ENCODE measurements at places on chromosomes 6 and 20. TPM values are rescaled to one million over a fixed set of nuclear protein-coding genes. Genes with fewer than 3 reads are reported as not detected.

- DNase-seq: peak; percentile 37
These were observed 38.0 kb upstream of the FAM50B start for GRCh38 chr6:3811191-3811590.

- DNase-seq: no peak
These were observed 267.7 kb downstream of the TAF4 start for GRCh38 chr20:61797971-61798411.

- DNase-seq: no peak
These were observed 220.5 kb upstream of the PMEPA1 start for GRCh38 chr20:57930351-57930750.

DNA sequence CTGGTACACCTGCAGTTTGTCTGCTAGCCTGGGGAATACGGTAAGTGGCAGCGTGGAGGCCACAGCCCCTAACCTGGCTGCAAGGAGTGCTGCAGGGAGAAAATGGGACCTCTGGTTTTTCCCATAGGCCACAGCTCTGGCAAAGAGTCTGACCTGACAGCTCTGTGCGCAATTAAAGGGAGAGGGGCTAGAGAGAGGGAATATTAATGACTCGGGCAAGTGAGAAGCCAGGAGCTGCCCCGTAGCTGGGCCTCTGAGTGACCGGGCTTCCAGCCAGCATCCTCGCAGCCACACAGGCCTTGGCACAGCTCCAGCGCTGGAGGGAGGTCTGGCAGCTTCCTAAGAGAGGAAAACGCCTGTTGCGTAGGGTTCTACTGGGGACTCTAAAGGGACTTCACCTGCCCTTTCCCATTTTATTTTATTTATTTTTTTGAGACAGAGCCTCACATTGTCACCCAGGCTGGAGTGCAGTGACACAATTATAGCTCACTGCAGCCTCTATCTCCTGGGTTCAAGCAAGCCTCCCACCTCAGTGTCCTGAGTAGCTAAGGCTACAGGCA, 18.2 kb upstream of the OCSTAMP start:
- peak; percentile 75 for DNase-seq

GRCh38 chr6:26097268-26097875, 10.1 kb downstream of the HFE start:
- DNase-seq: peak; percentile 81

- DNase-seq: peak; percentile 79
These were observed 22.3 kb upstream of the PXDC1 start for GRCh38 chr6:3773678-3774298.

DNA sequence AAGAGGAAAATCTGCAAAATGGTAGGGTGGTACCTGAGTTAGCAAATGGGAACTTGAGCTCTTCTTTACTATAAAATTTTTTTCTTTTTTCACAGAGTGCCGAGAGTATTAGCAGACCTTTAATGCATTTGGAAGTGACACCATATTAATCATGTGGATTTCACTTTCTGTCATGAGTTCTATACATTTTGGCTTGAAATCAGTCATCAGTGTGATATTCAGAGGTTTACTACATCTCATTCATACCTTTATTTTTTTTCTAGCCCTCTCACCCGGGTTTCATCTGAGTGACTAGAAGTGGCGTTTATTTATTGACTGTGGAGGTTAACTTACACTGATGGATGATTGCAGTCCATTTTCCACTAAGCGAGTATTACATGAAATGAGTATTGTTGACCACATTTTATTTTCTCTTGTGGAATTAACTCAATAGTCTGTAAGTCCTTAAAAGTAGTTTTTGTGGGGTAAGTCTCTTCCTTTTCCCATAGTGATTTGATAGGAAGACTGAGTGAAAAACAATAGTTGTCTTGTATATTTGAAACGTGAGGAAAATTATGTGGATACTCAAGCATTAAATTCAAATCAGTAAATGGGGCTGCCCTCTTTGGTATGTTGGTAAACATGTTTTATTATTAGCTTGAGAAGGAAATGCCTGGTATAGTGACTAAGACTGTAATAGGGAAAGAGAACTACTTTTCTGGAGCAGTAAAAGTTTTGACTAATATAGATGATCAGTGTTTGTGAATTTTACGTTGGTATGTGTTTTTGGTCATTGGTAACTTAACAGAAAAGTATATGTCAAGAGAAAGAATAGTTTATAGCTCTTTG, 55.5 kb downstream of the JARID2 start:
- no peak for DNase-seq

GRCh38 chr6:20474874-20475542, 59.2 kb upstream of the CDKAL1 start:
- no peak for DNase-seq

DNA sequence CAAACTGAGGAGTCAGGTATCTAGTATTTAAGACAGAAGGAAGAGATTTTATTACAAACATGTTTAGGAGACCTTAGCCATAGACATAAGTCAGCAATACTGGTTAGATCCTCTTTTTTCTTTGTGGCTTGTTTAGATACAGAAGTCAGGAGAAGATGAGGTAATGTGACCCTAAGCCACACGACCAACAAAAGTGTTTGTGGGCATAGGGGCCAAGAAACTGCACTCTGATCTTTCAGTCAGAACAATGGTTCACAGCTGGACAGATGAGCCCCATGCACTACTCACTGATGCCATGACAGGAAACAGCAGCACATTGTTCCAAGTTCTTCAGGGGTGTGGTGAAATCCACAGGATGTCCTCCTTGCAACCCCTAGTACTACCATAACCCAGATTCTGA, 238.5 kb upstream of the RAB32 start:
- peak; percentile 76 for DNase-seq

DNA sequence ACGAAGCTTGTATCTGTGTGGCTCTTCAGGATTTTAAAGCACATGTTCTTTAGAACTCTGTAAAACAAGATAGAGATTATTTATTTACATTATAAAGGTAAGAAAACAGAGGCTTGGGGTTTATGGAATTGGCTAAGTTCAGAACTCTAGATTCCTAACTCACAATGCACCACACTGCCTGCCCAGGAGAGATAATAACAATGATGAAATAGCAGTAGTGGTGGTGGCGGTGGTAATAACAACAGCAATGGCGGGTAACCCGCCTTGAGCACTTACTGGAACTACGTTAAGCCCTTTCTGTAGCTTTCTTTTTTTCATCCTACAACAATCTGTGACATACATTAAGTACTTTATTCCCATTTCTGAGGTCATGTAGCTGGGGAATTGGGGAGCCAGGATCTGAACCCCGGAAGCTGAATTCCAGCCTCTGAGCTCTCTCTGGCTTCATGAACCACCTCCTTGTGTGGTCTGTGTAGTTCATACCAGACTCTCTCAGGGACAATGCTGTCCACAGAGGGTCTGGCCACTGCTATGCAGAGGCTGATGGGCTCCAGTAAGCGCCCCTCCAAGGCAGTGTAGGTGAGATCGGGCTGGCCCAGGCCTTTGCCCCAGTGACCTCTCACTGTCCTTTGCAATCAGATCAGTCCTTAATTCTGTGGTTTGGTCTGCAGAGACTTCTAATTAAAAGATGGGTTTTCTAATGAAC, 260.9 kb downstream of the SLC24A3 start:
- no peak for DNase-seq

DNA sequence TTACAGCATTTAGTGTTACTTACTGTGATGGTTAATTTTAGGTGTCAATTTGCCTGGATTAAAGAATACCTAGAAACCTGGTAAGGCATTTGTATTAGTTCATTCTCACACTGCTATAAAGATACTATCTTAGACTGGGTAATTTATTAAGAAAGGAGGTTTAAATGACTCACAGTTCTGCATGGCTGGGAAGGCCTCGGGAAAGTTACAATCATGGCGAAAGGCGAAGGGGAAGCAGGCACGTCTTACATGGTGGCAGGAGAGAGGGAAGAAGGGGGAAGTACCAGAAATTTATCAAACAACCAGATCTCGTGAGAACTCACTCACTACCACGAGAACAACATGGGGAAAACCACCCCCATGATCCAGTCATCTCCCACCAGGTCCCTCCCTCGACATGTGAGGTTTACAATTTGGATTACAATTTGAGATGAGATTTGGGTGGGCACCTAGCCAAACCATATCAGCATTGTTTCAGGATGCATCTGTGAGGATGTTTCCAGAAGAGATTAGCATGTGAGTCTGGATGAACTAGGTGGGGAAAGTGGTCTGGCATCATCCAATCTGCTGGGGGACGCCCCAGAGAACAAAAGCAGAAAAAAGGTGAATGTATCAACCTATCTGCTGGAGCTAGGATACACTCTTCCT, 76.8 kb downstream of the MKKS start:
- DNase-seq: peak; percentile 98

CYP39A1 gene
- total RNA-seq: 0.60 TPM

- DNase-seq: no peak
These were observed 41.2 kb downstream of the COL11A2 start for GRCh38 chr6:33151050-33151449.

TMEM74B gene
- total RNA-seq: 0.44 TPM

DNA sequence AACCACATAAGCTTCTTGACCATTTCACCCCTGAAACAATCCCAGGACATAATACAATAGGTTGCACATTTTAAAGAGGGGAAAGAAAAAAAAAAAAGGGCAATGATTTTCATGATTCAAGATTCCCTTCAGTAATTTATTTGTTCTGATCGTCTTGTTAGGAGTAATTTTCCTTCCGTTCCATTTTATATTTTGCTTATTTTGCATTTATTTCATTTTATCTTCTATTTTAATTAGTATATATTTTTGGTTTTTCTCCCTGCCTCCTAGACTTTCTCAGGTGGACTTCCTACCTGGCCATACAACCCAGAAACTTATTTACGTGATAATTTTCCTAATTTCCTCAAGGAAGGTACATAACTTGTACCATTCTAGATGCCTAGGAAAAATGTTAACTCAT, 32.6 kb downstream of the FBXO5 start:
- DNase-seq: no peak

FNDC1 gene
- total RNA-seq: not detected

ACAT2 gene
- total RNA-seq: 48.2 TPM

PREX1 gene
- total RNA-seq: 33.1 TPM

- no peak for DNase-seq
These were observed 168.2 kb upstream of the RIN2 start for GRCh38 chr20:19589787-19590362.

GRCh38 chr20:48502758-48503157, 325.0 kb downstream of the PREX1 start:
- DNase-seq: no peak

DNA sequence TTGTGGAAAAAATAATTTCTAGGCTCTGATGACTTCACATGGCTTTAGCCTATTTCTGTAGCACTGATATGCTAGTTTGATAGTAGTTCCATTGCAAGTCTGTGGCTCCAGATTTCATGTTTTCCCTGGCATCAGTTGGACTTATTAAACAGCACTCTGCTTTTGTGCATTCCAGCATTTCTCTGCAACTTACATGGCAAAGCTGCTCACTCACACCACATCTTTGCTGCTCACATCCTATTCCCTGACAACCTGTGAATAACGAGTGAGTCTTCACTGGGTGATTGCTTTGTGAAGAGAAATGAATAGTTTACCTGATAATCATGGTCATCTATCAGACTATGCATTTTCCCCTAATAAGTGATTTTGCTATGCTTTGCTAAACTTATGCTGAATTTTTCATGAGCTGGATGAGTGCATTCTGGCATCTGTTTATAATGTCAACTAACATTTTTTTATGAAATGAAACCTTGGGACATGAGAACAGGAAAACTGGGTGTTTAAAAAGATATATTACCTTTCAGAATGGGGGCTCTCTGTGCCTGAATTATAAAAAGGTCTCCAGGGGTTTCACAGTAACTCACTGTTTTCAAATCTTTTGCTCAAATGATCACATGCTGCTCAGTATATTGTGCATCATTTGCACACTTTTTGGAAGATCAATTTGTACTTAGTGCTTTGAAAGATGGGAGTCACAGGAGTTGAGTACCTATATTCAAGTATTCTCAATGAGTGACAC, 301.8 kb downstream of the TBC1D32 start:
- no peak for DNase-seq

DNA sequence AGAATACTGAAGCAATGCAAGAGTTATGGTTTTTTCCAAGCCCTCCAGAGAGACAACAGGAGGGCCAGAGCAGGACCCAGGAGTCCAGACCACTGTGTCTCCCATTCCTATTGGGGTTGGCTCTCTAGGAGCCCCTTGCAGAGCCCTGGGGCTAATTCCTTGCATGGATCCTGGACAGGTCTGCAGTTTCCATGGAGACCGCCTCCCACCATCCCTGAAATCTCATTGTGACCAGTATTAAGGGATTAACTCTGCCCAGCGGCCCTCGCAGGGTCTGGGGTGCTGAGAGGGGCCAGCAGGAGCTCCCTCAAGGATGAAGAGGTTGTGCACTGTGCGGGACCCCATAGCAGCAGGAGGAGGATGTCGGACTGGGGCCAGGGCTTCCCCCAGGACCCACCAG, 34.8 kb downstream of the HNF4A start:
- no peak for DNase-seq

GRCh38 chr6:43575105-43575771, 600 bp downstream of the XPO5 start:
- peak; percentile 40 for DNase-seq

IPCEF1 gene
- 1.3 TPM for total RNA-seq

SLC17A3 gene
- total RNA-seq: not detected

- DNase-seq: no peak
These were observed 22.0 kb downstream of the STXBP5 start for GRCh38 chr6:147226163-147226724.

DNA sequence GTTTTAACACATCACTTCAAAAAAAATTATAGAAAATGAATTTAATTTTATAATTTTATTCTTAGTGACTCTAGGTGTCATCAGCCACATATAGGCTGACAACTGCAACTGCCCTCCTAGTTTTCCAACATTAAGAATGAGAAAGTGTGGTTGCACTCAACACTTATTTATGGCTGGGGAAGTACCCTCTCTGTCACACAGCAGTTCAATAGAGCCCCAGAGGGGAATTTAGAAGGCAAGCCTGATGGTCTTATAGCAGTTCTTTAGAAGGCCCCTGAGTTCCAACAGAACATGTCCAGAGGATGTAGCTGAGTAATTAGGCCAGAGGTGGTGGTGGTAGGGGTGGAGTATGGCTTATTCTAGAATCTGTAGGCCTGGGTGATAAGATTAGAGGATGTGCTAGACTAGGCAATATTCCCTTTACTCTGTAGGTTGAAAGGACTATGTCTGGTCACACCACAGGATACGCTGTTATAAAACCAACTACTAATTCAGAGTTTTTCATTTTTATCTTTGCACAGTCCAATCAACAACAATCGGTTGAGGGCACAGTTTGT, 226.5 kb upstream of the CITED2 start:
- no peak for DNase-seq

All from lung microvascular endothelial cell (primary cell).